GM23338 (cell line): ENCODE measurements at places on chromosomes 13 and 19.

DNA sequence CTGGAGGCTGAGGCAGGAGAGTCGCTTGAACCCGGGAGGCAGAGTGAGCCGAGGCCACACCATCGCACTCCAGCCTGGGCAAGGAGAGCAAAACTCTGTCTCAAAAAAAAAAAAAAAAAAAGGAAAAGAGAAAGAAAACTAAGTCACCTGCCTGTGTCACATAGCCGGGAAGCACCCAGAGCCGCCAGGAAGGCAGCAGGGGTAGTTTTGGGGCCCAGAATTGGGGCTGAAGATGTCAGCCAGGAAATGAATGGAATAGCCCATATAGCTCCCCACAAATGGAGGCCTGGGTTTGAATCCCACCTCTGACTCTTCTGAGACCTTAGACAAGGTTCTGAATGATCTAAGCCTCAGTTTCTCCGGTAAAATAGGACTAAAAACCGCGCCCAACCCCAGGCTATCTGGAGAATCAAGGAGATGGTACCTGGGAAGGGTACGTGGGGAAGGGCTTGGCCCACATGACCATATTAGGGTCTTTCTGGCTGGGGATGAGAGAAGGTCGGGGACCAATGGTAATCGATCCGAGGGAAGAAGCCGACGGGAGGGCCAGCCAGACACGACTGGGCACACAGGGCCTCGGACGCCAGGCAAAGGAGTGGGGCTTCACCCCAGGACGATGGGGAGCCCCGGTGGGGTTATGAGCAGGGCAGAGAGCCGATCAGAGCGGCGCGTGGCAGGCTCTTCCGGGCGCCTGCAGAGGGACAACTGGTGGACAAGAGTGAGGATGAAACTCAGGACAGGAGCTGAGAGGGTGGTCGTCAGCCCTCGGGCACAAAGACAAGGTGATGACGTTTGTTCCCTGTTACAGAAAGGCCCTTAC is 14.4 kb downstream of the CCDC124 start:
- H3K36me3 ChIP-seq, result no peaks in the 10 kb centered on the region
- H3K27ac ChIP-seq, result peak overlapping the region; percentile 98
- H3K27me3 ChIP-seq, result peaks cover 36% of the 10 kb centered on the region
- H3K4me3 ChIP-seq, result peak overlapping the region; percentile 79
- H3K4me1 ChIP-seq, result peaks cover 22% of the 10 kb centered on the region; the same call in 1 of the 2 replicates
- peak; percentile 63 for DNase-seq

DNA sequence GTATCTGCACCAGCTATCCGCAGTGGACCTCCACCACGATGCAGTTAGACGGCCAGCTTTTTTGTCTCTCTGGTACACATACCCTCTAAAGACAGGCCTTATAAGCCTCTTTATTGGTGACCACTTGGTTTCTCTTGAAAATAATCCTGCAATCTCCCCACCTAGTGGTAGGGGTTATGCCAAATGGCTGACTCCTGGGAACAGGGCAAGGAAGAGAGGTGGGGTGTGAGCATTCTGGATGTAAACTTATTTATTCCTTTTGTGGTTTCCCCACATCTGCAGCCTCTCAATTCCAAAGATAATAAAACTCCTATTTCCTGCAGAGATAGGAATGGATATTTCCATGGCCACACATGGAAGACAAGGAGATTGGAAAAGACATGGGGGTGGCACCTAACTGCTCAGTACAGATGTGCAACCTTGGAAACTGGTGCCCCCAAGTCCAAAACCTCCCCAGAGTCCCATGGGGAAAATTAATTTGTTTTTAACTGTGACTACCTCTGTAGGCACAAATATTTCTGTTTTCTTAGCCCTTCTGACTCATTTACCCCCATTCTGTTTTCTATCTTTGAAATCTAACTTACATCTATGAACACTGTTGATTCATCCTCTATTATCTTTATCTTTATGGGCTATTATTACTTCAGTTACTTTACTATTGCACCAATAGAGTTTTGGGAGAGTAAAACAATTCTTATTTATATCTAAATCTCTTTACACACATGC is 112.7 kb upstream of the TSHZ3 start:
- H3K4me3 ChIP-seq, result no peak overlapping the region
- H3K27me3 ChIP-seq, result no peaks in the 10 kb centered on the region
- no peaks in the 10 kb centered on the region for H3K36me3 ChIP-seq
- no peaks in the 10 kb centered on the region for H3K4me1 ChIP-seq

DNA sequence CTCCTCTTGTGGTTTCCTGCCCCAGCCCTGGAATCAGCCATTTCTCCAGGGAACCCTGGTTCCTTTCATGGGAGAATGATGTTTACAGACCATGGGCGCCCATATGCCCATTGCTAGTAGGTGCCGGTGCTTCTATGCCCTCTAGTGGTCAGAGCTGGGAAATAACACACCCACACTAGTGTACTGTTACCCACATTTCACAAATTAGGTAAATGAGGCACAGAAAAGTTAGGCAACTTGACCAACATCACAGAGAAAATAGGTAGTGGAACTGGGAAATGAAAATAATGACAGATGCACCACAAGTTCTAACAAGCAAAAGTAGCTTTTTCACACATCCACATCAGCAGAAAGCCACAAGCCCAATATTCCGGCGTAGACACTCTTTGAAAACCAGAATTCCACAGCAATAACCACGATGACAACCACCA is 1.3 kb upstream of the CEACAM3 start:
- H3K36me3 ChIP-seq, result no peaks in the 10 kb centered on the region
- no peaks in the 10 kb centered on the region for H3K4me1 ChIP-seq
- DNase-seq, result peak; percentile 87
- no peak overlapping the region for H3K4me3 ChIP-seq
- H3K27me3 ChIP-seq, result no peaks in the 10 kb centered on the region
- H3K27ac ChIP-seq, result no peak overlapping the region

GRCh38 chr13:80860845-80861244 is 519.9 kb upstream of the SPRY2 start:
- H3K4me1 ChIP-seq, result peaks cover 14% of the 10 kb centered on the region
- no peak overlapping the region for H3K4me3 ChIP-seq
- no peaks in the 10 kb centered on the region for H3K36me3 ChIP-seq

DNA sequence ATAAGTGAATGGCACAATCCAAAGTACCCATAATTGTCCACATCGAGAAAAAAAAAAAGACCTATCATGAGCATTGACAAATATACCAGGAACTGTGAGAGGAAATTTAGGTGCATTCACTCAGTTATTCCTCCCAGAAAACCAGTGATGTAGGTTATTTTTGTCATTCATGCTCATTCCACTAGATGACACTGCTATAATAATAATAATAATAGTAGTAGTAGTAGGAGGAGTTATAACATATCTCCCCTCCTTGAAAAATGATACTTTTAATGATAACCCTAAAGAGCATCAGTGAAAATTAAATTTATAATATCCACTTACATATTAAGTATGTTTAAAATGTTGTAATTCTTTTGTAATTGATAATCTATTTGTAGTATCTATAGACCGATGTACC is 463.9 kb upstream of the MIR17HG start:
- H3K4me1 ChIP-seq, result no peaks in the 10 kb centered on the region
- DNase-seq, result no peak
- no peaks in the 10 kb centered on the region for H3K36me3 ChIP-seq
- H3K27ac ChIP-seq, result no peak overlapping the region
- H3K27me3 ChIP-seq, result no peaks in the 10 kb centered on the region

DNA sequence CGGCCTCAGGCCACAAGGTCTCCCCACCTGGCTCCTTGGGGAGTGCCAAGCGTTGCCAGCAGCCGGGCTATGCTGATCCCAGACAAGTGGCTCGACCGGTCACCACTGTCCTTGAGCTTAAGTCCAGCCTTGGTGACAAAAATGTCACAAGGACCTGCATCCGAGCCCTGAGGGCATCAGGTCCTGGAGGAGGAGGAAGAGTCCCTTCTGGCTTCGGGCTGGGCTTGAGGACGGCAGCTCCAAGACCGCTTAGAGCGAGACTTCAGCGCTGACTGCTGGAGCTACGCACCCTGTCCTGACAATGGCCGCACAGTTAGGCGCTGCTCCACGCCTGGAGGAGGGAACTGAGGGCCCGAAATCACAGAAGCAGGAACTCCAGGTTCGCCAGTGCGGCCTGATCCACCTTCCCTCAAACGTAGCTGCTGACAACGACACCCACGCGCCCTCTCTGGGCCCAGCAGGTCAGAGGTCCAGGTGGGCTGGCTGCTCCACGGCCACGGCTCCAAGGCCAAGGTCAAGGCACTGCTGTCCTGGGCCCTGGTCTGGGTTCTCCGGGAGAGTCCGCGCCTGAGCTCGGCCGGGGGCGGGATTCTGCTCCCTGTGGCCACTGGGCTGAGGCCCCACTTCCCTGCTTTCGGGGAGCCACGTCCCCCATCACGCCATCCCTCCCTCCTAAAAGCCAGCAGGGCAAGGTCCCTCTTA is 7.0 kb downstream of the SBNO2 start:
- H3K27me3 ChIP-seq, result no peaks in the 10 kb centered on the region
- DNase-seq, result no peak
- no peaks in the 10 kb centered on the region for H3K36me3 ChIP-seq
- no peak overlapping the region for H3K27ac ChIP-seq
- H3K4me3 ChIP-seq, result no peak overlapping the region

DNA sequence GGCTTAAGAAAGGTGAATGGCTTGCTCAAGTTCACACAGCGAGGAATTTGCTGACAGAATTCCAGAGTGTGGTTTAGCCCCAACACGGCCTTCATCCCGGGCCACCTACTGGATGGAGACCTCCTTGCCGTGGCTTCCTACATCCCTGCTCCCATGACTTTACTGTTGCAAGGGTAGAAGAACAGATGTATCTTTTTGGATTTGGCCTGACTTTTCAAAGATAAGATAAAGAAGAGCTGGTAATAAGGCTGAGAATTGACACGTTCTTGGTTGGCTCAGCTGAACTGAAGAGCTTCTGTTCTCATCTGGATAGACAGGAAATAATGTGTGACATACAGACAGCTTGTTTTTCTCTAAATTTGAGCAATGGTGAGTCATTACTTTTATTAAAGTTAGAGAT is 113.1 kb downstream of the KLF5 start:
- peak; percentile 49 for DNase-seq
- no peaks in the 10 kb centered on the region for H3K36me3 ChIP-seq
- no peak overlapping the region for H3K27ac ChIP-seq
- H3K4me1 ChIP-seq, result peaks cover 19% of the 10 kb centered on the region

GRCh38 chr13:38566519-38566918 is 120.4 kb upstream of the FREM2 start:
- no peak overlapping the region for H3K27ac ChIP-seq
- no peaks in the 10 kb centered on the region for H3K4me1 ChIP-seq
- DNase-seq, result no peak
- H3K27me3 ChIP-seq, result no peaks in the 10 kb centered on the region
- H3K4me3 ChIP-seq, result no peak overlapping the region

DNA sequence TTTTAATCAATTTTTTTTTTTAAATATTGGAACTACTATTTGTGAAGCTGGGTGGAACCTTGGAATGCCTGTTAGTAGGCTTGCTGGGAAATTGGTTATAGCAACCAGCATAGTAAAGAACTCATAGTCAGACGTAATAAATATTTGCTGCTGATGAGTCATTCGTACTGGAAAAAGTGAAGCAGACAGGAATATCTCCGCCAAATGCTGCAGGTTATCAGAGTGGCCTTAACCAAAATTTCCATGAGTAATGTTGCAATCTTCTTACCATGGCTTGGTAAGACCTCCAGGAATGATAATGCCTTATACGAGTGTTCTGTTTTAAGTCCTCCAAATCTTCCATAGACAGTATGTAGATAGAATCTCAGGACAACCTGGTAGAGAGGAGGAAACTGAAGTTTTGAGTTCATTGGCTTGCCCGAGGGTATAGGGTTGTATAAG is 34.2 kb downstream of the MBNL2 start:
- H3K27ac ChIP-seq, result no peak overlapping the region
- DNase-seq, result no peak
- no peak overlapping the region for H3K4me3 ChIP-seq
- no peaks in the 10 kb centered on the region for H3K27me3 ChIP-seq
- H3K4me1 ChIP-seq, result peaks cover 32% of the 10 kb centered on the region

- peaks cover 35% of the 10 kb centered on the region for H3K4me1 ChIP-seq
- H3K27ac ChIP-seq, result no peak overlapping the region
- peak overlapping the region; percentile 92 for H3K4me3 ChIP-seq
- H3K36me3 ChIP-seq, result no peaks in the 10 kb centered on the region; the same call in 1 of the 2 replicates
- DNase-seq, result peak; percentile 52
Measured at GRCh38 chr13:24161010-24161775, 673 bp downstream of the SPATA13 start.

DNA sequence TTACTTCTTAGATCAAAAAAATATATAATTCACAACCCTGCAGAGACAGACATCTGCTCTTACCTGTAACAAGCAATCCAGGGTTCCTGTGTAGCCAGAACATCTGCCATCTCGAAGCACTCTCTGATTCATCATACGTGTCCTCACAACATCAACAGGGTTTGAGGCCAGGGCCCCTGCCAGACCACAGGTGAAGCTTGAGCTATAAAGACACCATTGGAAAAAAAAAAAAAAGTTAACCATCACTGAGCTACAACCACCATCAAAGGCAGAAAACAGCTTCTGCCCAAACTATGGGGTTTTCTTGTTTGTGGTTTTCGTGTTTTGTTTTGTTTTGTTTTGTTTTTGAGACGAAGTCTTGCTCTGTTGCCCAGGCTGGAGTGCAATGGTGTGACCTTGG is 19.3 kb downstream of the SLC25A30 start:
- 0 out of 2 replicates have a peak, but pooled peaks cover 4% of the 10 kb centered on the region for H3K4me1 ChIP-seq
- peaks cover 3% of the 10 kb centered on the region for H3K36me3 ChIP-seq
- DNase-seq, result no peak
- H3K4me3 ChIP-seq, result no peak overlapping the region
- H3K27ac ChIP-seq, result no peak overlapping the region

- H3K27me3 ChIP-seq, result no peaks in the 10 kb centered on the region
- H3K27ac ChIP-seq, result no peak overlapping the region
- DNase-seq, result no peak
- no peaks in the 10 kb centered on the region for H3K4me1 ChIP-seq
- no peak overlapping the region for H3K4me3 ChIP-seq
Measured at GRCh38 chr13:50948601-50949000, 39.0 kb downstream of the RNASEH2B start.

DNA sequence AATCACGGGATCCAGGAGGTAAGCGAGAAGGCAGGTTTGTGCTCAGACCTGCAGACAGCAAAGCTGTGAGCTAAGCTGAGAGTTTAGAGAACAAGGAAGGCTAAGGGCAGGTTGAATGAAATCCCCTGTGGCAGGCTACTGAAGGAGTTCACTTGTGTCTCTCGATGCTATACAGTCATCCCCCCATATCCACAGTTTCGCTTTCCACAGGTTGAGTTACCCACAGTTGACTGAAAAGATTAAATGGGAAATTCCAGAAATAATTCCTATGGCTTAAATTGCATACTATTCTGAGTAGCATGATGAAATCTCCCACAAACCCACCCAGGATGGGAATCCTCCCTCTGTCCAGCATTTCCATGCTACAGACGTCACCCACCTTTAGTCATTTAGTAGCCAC is 49.6 kb downstream of the ABCC4 start:
- H3K27ac ChIP-seq, result no peak overlapping the region
- no peaks in the 10 kb centered on the region for H3K4me1 ChIP-seq
- DNase-seq, result no peak
- H3K4me3 ChIP-seq, result no peak overlapping the region
- no peaks in the 10 kb centered on the region for H3K36me3 ChIP-seq
- H3K27me3 ChIP-seq, result no peaks in the 10 kb centered on the region

GRCh38 chr13:46297361-46297811 is 85.7 kb downstream of the LRRC63 start:
- 0 out of 2 replicates have a peak, but pooled peaks cover 4% of the 10 kb centered on the region for H3K4me1 ChIP-seq
- no peak overlapping the region for H3K27ac ChIP-seq
- H3K27me3 ChIP-seq, result no peaks in the 10 kb centered on the region
- H3K36me3 ChIP-seq, result no peaks in the 10 kb centered on the region
- DNase-seq, result no peak

GRCh38 chr19:38227287-38228004 is 3.4 kb upstream of the DPF1 start:
- no peaks in the 10 kb centered on the region for H3K36me3 ChIP-seq
- DNase-seq, result no peak
- peak overlapping the region; percentile 55 for H3K4me3 ChIP-seq
- H3K4me1 ChIP-seq, result peaks cover 26% of the 10 kb centered on the region
- H3K27ac ChIP-seq, result no peak overlapping the region
